ENCODE measurements at places on chromosomes 12 and 14.

GRCh38 chr12:118101051-118101450 is 2.8 kb downstream of the VSIG10 start:
- no peak for DNase-seq

DNA sequence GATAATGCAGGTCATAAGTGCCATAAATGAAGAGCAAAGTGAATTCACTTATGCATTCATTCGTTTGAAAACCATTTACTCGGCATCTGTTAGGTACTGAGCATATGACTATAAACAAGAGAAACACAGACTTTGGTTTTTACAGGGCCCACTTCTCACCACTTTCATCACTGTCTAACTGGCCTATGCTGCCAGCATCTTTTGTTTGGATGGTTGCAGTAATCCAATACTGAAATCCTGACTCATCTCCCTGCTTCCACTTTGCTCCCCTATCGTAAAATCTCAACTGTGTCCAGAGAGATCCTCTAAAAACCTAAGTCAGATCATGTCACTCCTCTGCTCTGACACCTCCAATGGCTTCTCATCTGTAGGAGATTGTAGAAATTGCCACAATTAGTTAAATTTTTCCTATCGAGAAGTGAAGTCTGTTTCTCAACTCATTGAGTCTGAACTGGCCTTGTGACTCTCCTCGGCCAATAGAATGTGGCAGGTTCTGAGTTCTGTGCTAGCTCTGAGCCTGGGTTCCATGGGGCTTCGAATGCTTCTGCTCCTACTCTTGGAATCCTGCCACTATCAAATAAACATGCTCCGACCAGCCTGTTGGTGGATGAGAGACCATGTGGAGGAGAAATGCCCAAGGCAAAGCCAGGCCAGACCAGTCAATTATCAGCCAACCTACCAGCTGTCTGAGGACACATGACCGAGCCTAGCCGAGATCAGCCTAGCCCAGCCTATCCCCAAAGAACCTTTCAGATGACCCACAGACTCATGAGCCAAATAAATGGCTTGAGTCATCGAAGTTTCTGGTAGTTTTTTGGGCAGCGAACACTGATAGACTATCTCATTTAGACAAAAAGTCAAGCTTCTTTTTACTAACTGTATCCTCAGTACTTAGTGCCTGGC is 2.2 kb upstream of the BATF start:
- DNase-seq = no peak

GRCh38 chr12:108759924-108760323 is 28.6 kb upstream of the CORO1C start:
- no peak for DNase-seq

DNA sequence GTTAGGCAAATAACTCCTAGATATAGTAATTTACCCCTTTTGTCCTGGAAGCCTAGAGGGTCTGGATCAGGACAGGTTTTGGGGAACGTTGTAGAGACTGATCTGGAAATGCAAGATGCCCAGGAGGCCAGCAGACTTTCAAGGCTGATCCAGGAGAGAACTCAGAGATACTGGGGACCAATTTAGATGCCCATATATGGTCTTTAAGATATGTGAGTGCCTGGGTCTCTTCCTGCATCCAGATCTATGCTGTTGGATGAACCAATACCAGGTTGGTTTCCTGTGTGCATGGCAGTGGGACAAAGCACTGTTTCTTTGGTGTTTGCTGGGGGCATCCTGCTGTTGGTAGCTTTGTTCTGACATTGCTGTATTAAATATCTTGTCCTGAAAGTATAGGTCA is 5.4 kb downstream of the ERG28 start:
- DNase-seq = no peak

- no peak for DNase-seq
These were observed 108.8 kb downstream of the PTPN11 start for GRCh38 chr12:112527501-112527900.

- DNase-seq = no peak
These were observed 202.2 kb upstream of the HMGA2 start for GRCh38 chr12:65622056-65622455.

DNA sequence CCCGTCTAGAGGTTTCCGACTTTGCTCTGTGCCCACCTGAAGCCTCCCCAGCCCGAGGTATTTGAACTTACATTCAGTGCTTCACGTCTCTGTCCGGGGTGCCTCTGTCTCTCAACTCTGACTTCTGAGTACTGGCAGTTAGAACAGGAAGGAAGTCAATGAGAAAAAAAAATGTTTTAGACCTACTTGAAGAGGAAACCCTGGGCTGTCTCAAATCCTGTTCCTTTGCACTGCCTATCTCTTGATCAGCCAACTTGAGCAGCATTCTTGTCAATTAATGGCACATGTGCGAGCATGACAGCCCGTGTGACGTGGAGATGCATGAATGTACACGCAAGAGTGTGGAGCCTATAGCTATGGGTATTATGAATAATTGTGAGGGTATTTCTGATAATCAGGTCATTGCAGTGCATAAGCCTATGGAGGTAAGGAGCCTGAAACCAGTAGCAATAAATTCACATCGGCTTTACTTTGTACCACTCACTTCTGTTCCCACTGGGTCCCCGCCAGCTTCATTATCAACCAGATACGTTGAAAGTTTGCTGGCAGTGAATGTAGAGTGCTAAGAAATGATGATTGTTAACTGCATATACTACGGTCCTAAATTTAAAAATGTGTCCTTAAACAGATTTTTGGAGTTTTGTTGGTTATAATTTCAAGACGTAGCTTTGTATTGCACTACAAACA is at the start of gene ARHGDIB:
TSS of gene ARHGDIB (minus strand) at position 136 of the 687 bp plus-strand sequence. CDS start 10,889 bp downstream, outside the sequence.
- DNase-seq = peak; percentile 16

DNA sequence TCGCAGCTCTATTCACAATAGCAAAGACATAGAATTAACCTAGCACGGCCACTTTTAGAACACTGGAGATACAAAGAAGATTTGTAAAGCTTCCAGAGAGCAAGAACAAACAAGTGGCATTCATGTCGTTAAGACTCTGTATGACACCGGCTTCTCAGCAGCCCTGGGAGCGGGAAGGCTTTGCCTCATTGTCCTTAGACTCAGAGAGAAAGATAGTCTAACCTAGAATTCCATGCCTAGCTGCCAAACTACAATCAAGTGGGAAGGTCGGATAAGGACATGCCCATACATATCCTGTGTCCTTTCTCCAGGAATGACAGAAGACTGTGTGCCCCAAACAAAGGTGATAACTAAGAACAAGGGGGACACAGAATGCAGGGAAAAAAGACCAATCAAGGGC is 1038.3 kb downstream of the BCL11B start:
- no peak for DNase-seq

DNA sequence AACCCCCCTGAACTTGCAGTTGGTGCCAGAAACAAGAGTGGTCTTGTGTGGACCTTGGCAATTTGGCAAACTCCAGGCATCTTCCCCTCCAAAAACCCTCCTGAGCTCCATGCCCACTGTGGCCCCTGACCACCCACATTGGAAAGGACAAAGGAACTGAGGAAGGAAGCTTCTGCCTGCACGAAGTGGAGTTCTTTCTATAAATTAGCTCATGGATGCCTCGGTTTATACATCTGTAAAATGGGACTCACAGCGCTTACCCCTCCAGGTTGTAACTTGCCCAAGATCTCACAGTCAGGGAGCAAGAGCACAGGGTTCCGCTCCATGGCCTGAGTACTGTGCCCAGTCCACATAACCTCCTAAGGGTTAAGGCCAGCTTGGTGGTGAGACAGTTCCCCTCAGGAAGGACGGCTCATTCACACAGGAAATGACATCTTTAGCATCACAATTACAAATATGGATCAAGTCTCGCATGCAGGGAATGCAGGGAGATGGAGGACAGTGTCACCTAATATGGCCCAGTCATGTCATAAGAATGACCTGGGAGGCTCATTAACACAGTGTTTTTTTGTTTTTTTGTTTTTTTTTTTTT is 66.6 kb downstream of the CLMN start:
- peak; percentile 72 for DNase-seq

DNA sequence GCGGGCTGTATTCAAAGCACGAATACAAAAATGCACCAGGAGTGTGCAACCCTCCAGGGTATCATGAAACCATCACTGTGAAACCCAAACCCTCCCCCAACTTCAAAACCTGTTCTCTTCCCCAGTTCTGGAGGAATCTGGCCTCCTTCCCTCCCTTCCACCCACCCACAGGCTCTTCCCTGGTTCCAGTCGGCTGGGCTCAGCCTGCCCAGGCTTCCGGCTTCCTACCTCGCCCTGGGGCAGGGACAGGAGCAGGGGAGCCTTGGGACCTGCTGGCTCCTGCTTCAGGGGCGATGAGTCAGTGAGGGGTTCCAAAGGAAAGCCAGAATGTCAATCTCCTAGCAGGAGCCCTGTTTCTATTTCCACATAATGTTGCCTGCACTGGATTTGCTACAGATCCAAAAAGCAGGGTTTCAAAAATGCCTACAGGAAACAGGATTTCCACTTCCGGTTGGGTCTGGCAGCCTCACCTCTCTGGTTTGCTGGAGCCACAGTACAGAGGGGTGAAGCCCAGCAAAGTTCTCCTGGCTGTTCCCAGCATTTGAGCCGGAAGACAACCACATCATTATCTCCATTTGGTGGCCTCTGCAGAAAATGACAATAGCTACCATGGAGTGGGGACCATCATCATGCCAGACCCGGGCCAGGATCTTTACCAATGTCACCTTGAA is 278.3 kb downstream of the DPF3 start:
- peak; percentile 50 for DNase-seq

GRCh38 chr14:69701291-69701690 is 65.7 kb upstream of the SRSF5 start:
- DNase-seq = no peak

DNA sequence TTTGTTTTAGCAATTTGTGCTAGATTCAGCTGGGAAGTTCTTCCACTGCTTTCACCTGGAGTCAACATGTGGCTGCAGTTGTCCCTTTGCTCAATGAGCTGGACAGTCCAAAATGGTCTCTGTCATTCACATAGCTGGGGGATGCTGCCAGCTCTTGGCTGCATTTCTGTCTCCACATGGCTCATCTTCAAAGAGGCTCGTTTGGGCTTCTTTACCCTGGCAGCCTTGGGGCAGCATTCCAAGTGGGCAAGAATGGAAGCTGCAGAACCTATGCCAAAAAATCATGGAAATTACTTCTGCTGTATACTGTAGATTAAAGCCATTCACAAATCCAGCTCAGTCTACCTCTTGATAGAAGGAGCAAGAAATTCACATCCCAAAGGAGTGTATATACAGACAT is 199.1 kb downstream of the SLC5A8 start:
- no peak for DNase-seq

DNA sequence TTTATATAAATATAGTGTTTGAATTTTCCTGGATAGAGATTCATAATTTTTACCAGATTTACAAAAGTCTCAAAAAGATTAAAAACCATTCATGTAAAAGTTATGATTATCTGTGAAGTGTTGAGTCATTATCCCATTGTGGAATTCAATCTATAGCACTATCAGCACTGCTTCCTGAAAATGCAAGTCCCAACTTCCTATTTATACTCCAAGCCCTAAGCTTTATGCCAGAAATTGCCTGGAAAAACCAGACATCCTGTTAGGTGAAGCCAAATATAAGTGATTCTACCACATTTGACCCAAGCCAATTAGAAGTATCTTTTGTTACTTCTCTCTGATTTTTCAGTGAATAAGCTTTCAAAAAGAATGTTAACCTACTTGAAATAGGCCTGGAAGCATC is 129.1 kb downstream of the GPR135 start:
- peak; percentile 29 for DNase-seq

GRCh38 chr14:74620497-74620921 is 8.5 kb upstream of the LTBP2 start:
- DNase-seq = peak; percentile 96

DNA sequence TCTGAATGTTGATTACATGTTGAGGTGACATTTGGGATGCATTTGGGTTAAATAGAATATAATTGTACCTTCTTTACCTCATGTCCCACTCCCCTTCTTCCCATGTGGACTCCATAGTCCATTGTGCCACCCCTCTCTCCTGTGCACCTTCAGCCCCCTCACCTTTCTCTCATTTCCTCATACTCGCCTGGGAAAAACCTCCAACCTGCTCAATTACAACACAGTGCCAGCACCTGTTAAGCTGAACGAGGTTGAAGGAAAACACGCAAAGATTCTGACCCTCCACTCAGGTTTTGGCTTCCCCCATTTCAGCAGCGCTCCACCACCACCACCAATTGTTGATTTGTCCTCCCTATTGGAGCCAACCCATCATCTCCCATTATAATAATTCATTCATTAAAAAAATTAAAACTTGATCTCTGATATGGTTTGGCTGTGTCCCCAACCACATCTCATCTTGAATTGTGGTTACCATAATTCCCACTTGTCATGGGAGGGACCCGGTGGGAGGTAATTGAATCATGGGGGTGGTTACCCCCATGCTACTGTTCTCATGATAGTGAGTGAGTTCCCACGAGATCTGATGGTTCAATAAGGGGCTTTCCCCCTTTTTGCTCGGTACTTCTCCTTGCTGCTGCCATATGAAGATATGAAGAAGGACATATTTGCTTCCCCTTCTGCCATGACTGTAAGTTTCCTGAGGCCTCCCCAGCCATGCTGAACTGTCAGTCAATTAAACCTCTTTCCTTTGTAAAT is 33.7 kb upstream of the PPP2R5C start:
- no peak for DNase-seq

GRCh38 chr12:54164387-54165145 is 24.2 kb downstream of the SMUG1 start:
- DNase-seq = no peak

DNA sequence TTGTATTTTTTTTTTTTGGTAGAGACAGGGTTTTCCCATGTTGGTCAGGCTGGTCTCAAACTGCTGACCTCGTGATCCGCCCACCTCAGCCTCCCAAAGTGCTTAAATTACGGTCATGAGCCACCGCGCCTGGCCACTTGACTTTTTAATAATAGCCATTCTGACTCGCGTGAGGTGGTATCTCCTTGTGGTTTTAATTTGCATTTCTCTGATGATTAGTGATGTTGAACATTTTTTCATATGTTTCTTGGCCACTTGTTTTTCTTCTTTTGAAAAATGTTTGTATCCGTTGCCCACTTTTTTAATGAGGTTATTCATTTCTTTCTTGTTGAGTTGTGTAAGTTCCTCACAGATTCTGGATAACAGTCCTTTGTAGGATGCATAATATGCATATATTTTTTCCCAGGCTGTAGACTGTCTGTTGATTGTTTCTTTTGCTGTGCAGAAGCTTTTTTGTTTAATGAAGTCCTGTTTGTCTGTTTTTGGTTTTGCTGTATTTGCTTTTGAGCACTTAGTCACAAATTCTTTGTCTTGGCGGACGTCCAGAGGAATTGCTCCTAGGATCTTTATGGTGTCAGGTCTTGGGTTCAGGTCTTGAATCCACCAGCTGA is 10.3 kb upstream of the PGAM5 start:
- DNase-seq = peak; percentile 51

- DNase-seq = no peak
These were observed 60.9 kb upstream of the CMKLR1 start for GRCh38 chr12:108400056-108400455.

DNA sequence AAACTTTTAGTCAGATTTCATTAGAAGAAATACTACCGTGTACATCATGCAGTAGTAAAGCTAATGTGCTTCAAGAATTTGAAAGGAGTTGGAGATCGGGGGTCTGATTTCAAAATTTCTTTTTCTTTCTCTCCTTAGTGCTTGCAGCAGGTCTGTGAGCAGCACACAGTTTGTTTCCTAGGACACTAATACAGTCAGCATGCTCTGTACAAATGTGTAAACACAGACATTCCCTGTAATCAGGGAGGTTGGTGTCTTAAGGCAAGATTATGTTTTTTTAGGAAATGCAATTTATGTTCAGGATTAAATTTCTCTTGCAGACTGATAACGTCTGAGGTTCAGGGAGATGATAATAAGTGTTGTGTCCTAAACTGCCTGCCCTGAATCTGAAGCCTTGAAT is 142.7 kb downstream of the ALX1 start:
- DNase-seq = no peak

All from fibroblast of skin of back (primary cell).